CD4-positive, alpha-beta memory T cell (primary cell): ENCODE measurements at places on chromosomes 11 and 22. TPM values are rescaled to one million over a fixed set of nuclear protein-coding genes. Genes with fewer than 3 reads are reported as not detected.
A peak's percentile ranks its signal among the peaks of the same experiment; 100 is the strongest.

DNA sequence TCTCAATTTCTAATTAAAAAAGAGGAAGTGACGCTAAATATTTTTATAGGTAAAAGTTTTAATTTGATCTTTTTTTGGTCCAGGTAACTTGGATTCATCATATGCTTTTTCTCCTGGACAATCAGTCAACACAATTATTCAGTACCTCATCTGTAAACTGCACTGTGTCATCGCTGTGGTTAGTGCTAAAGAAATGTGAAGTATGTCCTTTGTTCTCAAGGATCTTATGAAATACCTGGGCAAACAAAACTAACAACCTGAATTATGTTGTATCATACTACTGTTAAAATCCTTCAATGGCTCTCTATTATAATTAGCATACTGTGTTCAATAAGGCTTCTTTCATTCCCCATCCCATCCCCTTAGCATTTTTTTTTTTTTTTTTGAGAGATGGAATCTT is 19.9 kb upstream of the SCN3B start:
- H3K36me3 ChIP-seq: no peaks in the 10 kb centered on the region
- no peak overlapping the region for H3K27ac ChIP-seq
- no peaks in the 10 kb centered on the region for H3K27me3 ChIP-seq
- DNase-seq: no peak
- no peak overlapping the region for H3K4me3 ChIP-seq
- H3K4me1 ChIP-seq: no peaks in the 10 kb centered on the region

Gene OR4B1
- not detected for total RNA-seq

Gene CCDC188
- not detected for total RNA-seq

- DNase-seq: no peak
- no peak overlapping the region for H3K4me3 ChIP-seq
- no peaks in the 10 kb centered on the region for H3K27me3 ChIP-seq
- H3K36me3 ChIP-seq: no peaks in the 10 kb centered on the region
- H3K4me1 ChIP-seq: no peaks in the 10 kb centered on the region
Observed at GRCh38 chr11:126585774-126586491, 230.4 kb downstream of the ST3GAL4 start.

- no peaks in the 10 kb centered on the region for H3K36me3 ChIP-seq
- DNase-seq: peak; percentile 35
- H3K4me3 ChIP-seq: no peak overlapping the region
- no peaks in the 10 kb centered on the region for H3K27me3 ChIP-seq
Observed at GRCh38 chr11:74453373-74453975, 13.9 kb downstream of the KCNE3 start.

DNA sequence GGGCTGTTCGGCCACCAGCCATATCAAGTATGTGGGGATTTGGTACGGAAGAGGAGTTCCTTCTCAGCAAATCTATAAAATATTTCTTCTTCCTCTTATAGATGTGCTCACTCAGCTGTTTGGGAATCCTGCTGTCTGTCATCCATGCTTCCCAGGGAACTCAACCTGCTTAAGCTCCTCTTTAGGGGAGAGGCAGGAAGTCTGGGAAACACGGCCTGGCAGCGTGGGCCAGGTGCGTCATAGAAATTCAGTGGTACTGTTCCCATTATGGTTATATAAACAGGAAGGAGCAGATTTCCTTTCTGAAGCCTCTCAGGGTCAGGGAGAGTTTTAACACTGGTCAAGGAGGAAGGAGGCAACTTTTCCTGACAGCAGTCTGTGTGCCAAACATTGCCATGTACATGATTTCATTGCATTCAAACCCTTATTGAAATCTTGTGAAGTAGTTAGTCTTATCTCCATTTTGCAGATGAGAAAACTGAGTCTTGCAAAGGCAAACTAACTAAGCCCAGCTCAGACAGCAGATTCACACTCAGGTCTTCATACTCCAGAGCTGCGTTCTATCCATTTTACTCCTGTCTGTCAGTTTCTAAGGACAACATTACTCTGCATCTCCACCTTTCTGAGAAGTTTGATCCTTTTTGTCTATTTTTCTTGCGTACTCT is 35.4 kb upstream of the AMOTL1 start:
- no peaks in the 10 kb centered on the region for H3K27me3 ChIP-seq
- no peak overlapping the region for H3K4me3 ChIP-seq
- H3K36me3 ChIP-seq: no peaks in the 10 kb centered on the region
- no peaks in the 10 kb centered on the region for H3K4me1 ChIP-seq
- DNase-seq: no peak
- H3K27ac ChIP-seq: no peak overlapping the region

- no peak overlapping the region for H3K4me3 ChIP-seq
- no peak overlapping the region for H3K27ac ChIP-seq
- H3K4me1 ChIP-seq: no peaks in the 10 kb centered on the region
- no peaks in the 10 kb centered on the region for H3K27me3 ChIP-seq
Observed at GRCh38 chr22:45538281-45538680, 35.6 kb downstream of the FBLN1 start.

DNA sequence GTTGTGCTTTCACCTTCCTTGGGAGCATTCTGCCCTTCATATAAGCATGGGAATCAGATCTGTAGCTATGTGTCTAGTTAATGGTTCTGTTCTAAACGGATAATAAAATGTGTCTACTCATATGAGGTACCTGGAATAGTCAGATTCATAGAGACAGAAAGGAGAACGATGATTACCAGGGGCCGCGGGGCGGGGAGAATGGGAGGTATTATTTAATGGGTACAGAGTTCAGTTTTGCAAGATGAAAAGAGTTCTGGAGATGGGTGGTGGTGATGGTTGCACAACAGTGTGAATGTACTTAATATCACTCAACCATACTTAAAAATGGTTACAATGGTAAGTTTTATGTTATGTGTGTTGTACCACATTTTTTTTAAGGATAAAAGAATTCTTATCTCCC is 10.0 kb upstream of the ABCC8 start:
- no peaks in the 10 kb centered on the region for H3K4me1 ChIP-seq
- no peak overlapping the region for H3K27ac ChIP-seq
- H3K36me3 ChIP-seq: no peaks in the 10 kb centered on the region
- H3K27me3 ChIP-seq: no peaks in the 10 kb centered on the region

Gene FOLH1
- total RNA-seq: not detected

Gene AMPD3
- 42.1 TPM for total RNA-seq

GRCh38 chr11:13118194-13118593 is 109.1 kb downstream of the RASSF10 start:
- H3K36me3 ChIP-seq: no peaks in the 10 kb centered on the region
- H3K27ac ChIP-seq: no peak overlapping the region
- H3K4me1 ChIP-seq: no peaks in the 10 kb centered on the region

DNA sequence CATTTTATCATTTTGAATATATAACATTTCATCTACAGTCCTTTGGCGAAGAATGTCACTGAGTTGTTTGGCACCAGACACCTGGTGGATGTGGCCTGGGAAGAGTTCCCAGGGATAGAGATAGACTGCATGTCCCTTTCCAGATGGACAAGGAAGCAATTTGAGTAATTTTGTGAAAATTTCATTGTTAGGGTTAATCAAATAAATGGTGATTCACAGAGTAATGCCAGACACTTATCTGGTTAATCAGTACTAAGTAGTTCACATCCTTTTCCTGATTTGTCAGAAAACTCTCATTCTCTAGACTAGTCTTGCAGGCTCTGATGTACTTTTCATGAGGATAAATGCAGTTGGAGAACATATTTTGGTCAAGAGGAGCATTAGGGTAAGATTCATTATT is 41.6 kb downstream of the NAALAD2 start:
- no peak overlapping the region for H3K4me3 ChIP-seq
- no peaks in the 10 kb centered on the region for H3K4me1 ChIP-seq
- no peak overlapping the region for H3K27ac ChIP-seq
- H3K27me3 ChIP-seq: no peaks in the 10 kb centered on the region
- no peaks in the 10 kb centered on the region for H3K36me3 ChIP-seq

Gene LPXN
- total RNA-seq: 138 TPM

- no peaks in the 10 kb centered on the region for H3K36me3 ChIP-seq
- no peak for DNase-seq
- H3K4me1 ChIP-seq: no peaks in the 10 kb centered on the region
- H3K4me3 ChIP-seq: no peak overlapping the region
Observed at GRCh38 chr11:110086892-110087309, 6.3 kb upstream of the ZC3H12C start.

Gene CCDC116
- total RNA-seq: 0.29 TPM

Gene KCNQ1OT1
- 0.38 TPM for total RNA-seq

Gene APOBEC3B
- 0.32 TPM for total RNA-seq

- no peaks in the 10 kb centered on the region for H3K36me3 ChIP-seq
- H3K4me1 ChIP-seq: no peaks in the 10 kb centered on the region
- H3K4me3 ChIP-seq: no peak overlapping the region
Observed at GRCh38 chr11:20658135-20658534, 11.3 kb upstream of the NELL1 start.

Gene KRTAP5-1
- total RNA-seq: not detected

- no peaks in the 10 kb centered on the region for H3K36me3 ChIP-seq
- no peak overlapping the region for H3K4me3 ChIP-seq
- no peak overlapping the region for H3K27ac ChIP-seq
- no peaks in the 10 kb centered on the region for H3K27me3 ChIP-seq
- DNase-seq: no peak
Observed at GRCh38 chr11:71420455-71421241, 27.5 kb downstream of the DHCR7 start.

DNA sequence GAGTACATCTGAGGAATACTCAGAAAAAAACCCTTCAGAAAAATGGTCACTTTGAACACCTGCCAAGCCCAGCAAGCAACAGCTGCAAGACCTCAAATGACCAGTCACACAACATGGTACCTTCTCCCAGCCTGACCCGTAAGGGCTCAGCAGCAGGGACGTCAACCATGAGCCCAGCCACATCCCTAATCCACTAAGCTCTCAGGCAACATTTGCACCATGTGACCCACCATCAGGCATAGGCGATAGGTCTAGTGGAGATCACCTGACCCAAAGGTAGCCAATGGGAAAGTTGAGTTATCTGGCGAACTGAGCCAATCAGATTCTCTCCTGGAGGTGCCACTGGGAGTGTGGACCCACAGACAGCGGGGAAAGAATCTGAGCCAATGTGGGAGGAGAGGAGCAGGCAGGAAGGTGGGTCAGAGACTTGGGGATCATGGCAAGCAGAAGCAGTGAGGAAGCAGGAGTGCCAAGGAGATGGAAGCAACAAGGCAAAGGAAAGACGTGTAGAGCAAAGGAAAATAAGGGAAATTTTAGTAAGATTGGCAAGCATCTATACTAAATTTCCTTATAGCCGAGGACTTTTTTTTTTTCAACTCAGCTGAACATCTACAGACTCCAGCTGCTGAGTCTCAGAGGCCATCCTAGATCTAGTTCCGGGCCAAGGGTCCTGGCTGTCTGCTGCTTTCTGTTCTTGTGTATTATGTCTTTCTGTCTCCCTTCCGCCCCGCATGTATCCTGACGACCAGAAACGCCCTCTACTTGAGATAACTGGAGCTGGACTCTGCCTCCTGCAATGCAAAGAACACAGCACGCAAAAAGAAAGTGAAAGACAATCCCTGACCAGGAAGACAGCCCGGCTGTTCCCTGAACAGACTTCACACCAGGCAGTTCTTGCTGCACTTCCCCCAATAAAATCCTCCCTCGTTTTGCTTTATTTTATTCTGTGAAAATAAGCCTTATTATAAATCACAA is 11.0 kb upstream of the PLAAT2 start:
- H3K36me3 ChIP-seq: no peaks in the 10 kb centered on the region
- H3K4me1 ChIP-seq: peaks cover 15% of the 10 kb centered on the region
- peak overlapping the region; percentile 36 for H3K27ac ChIP-seq
- DNase-seq: peak; percentile 27
- no peaks in the 10 kb centered on the region for H3K27me3 ChIP-seq
- H3K4me3 ChIP-seq: peak overlapping the region; percentile 4

- DNase-seq: no peak
- H3K27me3 ChIP-seq: no peaks in the 10 kb centered on the region
- H3K36me3 ChIP-seq: no peaks in the 10 kb centered on the region
- no peak overlapping the region for H3K27ac ChIP-seq
Observed at GRCh38 chr22:27834364-27835185, 33.0 kb upstream of the MN1 start.

Gene NOX4
- not detected for total RNA-seq

DNA sequence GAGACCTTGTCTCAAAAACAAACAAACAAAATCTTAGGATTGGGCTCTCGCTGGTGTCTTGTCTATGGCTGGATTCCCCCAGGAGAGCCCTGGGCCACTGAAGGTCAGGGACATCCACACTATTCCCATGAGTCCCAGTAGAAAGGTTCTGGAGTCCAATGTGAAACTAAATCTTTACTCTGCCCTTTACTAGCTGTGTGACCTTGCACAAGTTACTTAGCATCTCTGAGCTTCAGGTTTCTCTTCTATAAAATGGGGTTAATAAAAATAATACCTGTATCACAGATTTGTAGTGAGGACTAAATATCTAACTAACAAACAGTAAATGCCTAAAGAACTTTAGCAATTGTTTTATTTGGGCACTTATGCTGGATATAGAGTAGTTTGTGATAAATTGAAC is 9.0 kb downstream of the SLC43A1 start:
- H3K4me3 ChIP-seq: no peak overlapping the region
- H3K4me1 ChIP-seq: no peaks in the 10 kb centered on the region
- no peaks in the 10 kb centered on the region for H3K36me3 ChIP-seq
- no peak for DNase-seq
- no peaks in the 10 kb centered on the region for H3K27me3 ChIP-seq

- no peak for DNase-seq
- H3K27ac ChIP-seq: no peak overlapping the region
- no peaks in the 10 kb centered on the region for H3K36me3 ChIP-seq
- no peaks in the 10 kb centered on the region for H3K4me1 ChIP-seq
Observed at GRCh38 chr22:28711820-28712777, 29.5 kb downstream of the CHEK2 start.

DNA sequence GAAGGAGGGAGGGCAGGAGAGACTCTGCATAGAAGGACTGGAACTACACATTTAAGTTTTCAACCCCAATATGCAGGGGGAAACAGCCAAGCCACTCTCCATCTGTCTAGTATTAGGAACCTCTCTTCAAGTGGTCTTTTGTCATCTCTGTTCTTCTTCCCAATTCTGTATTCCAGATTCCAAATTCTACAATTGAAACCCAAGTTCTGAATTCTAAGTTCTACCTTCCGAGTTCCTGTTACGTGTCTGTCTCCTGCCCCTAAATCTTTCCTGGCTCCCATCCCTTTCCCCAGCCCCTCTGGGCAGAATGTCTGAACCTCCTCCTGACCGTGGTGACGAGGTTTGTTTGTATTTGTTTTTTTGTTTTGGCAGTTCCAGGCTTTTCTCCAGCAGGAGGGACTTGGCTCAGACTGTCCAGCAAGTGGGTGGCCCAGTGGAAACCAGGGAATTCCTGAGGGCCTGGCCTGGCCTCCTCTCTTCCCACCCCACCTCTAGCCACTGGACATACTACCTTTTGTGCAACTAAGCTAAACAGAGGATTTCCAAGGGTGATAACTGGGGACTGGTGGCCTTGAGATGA is 1.6 kb upstream of the THOC5 start:
- H3K27ac ChIP-seq: no peak overlapping the region
- peaks cover 14% of the 10 kb centered on the region for H3K36me3 ChIP-seq
- H3K4me3 ChIP-seq: no peak overlapping the region
- no peak for DNase-seq
- H3K27me3 ChIP-seq: no peaks in the 10 kb centered on the region
